Suppressor macrophage treated with lipopolysaccharide for 1 hour (primary cell): ENCODE measurements at places on chromosomes 6 and 20.

GRCh38 chr6:43367245-43367984, 2.0 kb downstream of the ZNF318 start:
- peak; percentile 86 for DNase-seq

DNA sequence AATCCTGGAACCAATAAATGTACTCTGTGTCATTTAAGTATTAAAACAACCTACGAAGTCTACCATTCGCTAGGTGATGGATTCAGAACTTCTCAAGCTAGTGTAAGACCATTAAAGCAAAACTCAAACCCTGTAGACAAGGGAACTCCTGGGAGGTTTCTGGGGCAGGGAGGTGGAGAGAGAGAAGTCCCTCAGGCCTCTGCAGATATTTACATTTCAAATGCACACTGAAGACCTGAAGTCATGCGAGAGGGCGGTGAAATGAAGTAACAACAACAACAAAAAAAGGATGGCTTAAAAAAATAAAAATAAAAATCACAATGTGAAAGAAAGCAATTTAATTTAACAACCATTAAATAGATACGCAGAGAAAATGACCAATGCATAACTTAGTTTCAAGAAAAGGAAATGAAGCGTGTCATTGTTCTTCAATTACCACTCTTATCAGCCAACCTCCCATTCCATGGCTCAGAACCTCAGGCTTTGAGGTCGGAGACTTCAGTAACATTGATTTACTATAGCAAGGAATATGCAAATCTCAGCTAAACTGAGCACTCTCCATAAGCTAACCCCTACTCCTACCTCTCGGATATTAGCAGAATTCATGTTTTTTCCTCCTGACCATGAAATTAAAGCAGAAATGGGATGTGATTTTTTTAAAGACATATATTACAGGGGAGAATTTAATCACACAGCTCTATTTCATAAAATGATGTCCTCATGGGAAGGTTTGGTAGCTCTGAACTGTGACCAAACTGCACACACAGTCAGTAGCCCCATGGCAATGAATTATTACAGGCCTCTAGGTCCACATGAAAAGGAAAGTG, 140.6 kb downstream of the KIF16B start:
- DNase-seq: no peak

DNA sequence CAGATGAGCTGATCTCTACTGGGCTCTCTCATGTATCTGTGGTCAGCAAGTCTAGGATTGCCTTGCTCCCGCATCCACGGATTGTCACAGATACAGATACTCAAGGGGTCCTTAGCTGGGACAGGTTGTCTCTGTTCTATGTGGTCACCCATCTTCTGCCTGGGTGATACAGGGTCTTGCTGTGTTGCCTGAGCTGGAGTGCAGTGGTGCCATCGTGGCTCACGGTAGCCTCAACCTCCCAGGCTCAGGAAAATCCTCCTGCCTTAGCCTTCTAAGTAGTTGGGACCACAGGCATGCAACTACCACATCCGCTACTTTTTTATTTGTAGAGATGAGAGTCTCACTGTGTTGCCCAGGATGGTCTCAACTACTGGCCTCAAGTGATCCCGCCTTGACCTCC, 72.5 kb upstream of the ZNF217 start:
- DNase-seq: no peak

DNA sequence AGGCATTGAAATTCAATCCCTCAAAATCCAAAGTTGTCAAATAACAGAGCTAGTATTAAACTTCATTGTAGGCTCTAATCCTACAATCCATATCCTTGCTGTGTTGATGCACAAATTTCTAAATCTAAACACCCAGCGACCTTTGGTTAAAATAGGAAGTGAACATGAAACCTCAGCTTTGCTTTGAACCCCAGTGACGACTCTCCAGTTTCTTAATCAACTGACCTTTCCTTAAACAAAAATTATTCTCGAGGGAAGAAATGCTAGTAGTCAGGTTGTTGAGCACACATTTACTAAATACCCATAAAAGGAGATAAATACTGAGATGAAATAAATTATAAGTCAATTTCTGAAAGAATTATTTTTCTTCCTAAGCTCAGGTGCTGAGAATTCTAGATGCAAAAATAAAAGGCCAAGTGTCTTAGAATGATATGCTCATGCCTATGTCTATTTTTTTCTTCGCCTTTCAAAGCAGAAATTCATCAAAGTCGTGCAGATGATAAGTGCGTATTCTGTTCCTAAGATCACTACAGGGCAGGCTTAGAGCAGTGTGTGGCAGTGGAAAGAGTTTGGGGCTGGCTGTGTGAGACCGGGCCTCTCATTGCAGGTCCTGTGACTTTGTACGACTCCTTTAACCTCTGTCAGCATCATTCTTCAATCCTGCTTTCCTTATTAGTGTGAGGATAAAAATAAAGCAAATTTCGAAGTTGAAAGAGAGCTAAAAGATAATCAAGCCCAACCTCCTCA, 208.7 kb downstream of the PRL start:
- DNase-seq: peak; percentile 36

DNA sequence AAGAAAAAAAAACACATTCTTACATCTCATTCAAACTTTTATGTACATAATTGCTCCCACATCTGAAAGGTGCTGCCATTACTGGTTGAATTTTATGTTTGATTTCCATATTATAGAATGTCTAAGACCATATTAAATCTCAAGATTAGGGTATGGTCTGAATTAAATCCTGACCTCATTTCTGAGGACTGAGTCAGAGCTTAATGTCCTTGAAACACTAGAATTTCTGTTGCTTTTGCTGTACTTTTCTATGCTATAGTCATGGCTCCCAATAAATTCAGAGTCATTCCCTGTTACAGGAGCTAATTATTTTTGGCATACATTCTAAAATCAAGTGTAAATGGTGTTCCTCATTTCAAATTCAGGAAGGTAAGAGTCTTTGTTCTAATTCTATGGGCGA, 285.3 kb upstream of the MANEA start:
- DNase-seq: no peak

GRCh38 chr20:23260181-23260840, 90.3 kb upstream of the NXT1 start:
- DNase-seq: no peak
